ENCODE measurements at places on chromosomes 5 and 9.

DNA sequence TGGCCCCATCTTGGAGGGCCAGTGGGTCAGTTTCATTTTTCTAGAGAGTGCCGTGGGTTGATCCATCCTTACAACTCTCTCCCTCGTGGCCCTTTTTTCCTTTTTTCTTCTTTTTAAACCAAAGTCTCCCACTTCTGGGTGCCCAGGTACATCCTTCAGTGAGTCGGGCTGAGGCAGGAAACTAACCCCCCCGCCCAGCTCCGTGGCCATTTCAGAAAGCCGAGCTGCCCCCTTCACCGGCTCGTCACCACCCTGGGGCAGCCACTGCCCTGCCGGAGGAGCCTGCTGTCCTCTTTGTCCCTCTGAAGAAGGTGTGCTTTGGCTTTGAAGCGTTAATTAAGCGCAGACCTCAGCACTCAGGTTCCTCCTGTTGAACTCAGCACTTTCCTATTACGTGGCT lies 5.2 kb downstream of the CFAP77 start:
- no peak for DNase-seq

DNA sequence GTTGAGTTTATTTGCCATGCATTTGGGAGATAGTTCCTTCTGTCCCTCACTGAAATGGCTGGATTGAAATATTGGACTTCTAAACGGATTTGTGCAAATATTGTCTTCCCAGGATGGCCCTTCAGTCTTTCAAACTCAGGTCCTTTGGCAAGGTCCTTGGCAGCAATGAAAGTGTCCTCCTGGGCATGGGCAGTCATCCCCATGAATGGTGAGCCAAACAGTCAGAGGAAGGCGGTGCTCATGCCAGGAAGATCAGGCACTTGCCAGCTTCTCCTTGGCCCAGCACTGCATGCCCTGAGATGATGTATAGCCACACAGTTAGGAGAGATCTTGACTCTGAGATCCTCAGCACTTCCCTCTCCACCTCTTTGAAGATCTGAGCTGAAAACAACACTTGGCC lies 221.4 kb upstream of the KLF4 start:
- no peak for DNase-seq

DNA sequence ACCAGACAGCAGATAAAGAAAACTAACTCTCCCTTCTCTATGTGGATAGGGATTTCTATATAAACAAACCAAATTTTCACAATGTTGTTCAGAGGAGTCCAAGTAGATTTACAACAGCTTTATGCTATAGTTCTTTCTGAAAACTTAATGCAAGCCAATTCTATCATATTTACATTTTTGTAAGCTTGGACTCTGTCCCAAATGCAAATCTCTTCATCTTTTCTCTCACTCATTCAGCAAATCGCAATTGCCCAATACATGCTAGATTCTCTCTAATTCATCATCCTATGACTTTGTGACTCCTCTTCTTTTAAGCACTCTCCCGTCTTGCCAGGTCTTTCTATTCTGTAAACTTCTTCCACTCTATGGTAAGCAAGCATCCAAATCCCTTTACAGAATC lies 39.1 kb upstream of the UGT3A2 start:
- no peak for DNase-seq

DNA sequence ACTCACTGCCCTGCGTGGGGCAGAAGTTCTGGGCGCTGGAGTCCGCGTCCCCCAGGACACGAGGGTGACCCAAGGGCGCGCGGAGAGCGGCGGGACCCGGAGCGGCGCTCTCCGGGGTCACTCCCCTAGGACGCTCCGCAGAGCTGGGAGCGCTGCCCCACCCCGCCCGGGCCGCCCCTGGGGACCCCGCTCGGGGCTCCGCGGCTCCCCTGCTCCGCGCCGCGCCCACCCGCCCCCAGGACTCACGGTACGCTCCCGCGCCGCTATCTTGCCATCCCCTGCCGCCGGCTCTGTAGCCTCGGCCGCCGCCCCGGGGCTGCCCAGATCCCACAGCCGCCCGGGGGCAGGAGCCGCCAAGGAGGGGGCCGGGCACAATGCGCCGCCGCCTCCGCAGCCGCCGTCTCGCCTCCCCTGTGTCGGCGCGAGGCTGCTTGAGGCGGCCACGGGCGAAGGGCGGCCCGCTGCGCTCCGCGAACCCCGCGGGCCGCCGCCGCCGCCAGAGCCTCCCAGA lies 303 bp downstream of the LIFR start:
- peak; percentile 18 for DNase-seq

GRCh38 chr5:174505621-174506020 lies 218.8 kb upstream of the MSX2 start:
- DNase-seq: no peak

- no peak for DNase-seq
Observed at GRCh38 chr5:61051267-61051666, 106.3 kb downstream of the NDUFAF2 start.

DNA sequence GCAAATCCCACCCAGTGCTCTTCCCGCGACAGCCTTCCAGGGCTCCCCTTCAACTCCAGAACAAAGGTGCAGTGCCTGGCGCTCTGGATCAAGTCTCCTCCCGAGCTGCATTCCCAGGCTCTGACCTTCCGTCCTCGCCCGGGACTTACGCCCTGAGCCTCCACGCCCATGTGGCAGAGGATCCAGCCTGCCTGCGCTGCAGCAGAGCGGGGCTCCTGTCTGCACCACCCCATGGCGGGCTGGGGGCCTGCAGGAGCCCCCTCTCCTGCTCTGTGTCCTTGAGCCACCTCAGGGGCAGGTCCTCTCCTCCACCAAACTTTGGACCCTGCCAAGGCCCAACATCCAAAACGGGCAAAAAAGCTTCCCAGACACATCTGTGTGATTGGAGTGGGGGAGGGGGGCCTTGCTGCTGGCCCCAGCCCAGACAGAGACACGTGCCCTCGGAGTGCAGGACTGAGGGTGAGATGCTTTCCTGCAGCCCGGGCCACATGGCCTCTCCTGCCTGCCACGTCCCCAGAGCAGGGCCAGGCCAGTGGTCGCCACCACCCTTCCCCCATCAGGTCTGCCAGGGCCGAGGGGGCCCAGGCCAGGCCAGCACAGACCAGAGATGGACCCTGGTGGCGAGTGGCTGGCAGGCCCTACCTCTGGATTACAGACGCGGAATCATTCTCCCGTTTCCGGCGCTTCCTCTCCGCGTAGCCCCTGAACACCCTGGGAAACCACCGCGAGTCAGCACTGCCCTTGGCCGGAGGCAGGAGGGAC lies 4.4 kb downstream of the NSMF start:
- DNase-seq: no peak

GRCh38 chr9:114676901-114677300 lies 5.1 kb downstream of the TEX48 start:
- no peak for DNase-seq

DNA sequence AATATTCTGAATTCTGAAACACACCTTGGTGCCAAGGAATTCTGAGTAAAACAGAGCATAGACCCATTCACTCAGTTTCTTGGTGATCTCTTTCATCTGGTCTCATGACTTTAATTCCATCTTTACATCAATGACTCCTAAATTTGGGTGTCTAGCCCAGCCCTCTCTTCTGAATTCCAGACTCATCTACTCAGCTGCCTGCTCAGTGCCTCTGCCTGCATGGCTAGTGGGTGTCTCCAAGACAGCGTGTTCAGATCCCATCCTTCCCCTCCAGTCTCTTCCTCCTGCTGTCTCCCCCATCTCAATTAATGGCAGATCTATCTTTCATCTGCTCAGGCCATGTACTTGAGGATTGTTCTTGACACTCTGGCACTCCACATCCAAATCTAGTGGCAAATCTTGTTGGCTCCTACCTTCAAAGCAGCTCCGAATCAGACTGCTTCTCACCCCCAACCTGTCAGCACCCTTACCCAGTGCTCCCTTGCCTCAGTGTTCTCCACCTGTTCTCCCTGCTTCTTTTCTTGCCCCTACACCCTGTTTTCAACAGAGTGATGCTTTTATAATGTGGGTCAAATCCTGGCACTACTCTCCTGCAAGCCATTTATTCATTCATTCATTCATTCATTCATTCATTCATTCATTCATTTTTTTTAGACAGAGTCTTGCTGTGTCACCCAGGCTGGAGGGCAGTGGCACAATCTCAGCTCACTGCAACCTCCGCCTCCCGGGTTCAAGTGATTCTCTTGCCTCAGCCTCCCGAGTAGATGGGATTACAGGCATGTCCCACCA lies 5.3 kb downstream of the CAVIN4 start:
- no peak for DNase-seq

DNA sequence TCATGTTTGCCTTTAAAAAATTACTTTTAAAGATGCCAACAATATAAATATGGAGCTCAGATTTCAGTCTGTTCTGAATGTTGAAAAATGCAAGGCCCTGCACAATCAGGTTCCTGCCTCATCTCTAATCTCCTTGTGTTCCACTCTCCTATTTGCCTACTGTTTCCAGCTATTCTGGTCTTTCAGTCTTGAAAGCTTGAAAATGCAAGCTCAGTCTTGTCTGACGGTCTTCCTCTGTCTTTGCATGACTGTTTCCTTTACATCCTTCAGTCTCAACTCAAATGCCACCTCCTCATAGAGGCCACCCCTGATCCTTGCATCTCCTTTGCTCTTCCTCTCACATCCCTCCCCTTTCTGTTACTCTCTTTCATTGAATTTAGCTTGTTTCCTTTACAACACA lies 354.9 kb downstream of the KIF4B start:
- no peak for DNase-seq

DNA sequence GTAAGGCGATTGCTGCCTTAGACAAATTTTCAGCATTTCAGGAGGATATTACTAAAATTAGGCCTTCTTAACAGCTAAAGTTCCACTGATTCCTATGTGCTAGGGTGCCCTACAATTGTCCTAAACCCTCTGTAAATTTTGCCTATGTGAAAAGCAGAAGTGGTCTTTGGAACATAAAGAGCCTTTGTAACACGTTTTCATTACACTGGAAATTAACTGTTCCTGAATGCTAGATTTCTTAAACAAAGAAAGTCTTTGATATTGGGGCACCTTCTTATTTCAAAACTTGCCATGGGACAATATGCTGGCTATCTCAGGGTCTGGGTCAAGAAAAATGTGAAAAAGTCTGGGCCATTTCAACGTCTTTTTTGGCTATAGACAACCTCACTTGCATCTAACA lies 60.4 kb upstream of the MOCS2 start:
- DNase-seq: no peak

- no peak for DNase-seq
Observed at GRCh38 chr9:104784098-104784497, 20.2 kb downstream of the NIPSNAP3B start.

DNA sequence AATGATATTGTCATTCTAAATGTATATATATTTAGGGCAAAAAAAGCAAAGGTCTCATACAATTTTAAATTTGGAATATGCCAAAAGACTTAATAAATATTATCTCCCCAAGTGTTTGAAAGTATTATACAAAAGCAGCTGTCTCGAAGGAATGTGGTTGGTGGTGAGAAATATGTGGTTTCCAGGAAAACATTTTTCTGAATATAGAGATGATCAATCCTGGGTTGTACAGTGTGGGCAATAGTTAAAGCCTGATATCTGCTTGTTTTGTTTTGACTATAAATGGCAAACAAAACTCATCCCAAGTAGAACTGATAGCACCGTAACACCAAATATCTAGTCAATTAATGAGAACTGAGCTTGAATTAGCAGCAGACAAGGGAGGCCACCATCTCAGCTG lies 391.8 kb upstream of the CD180 start:
- DNase-seq: no peak

GRCh38 chr9:105281926-105282325 lies 37.5 kb downstream of the SLC44A1 start:
- no peak for DNase-seq

DNA sequence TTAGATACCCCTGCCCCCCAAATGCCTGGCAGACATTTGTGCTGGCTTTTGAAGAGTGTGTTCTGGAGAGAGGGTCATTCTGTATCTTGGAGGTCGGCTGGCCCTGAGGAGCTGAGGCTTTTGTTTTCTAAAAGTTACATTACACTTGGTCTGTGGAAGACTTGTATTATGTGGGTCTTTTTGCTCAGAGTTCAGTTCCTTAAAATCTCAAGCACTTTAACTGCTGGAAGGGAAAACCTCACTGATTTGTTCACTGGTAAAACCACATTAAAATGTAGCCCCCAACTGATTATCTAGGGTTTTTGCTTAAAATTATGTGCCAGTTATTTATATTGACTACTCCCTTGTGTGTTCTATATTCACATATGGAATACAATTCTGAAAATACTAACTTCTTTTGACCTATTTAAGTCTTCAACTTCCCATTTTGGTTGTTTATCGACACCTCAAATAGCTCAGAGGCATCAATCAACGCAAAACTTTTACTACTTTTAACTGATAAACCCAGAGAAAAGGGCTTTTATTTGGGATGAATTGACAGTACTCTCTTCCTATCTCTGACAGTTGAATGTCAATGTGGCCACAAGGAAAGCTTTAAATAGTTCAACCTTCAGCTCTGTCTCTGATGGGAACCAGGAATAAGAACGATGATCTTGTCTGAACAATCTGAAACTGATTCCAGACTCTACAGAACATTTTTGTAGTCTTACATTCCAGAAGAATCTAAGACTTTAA lies 54.0 kb upstream of the MAP3K1 start:
- DNase-seq: no peak

- no peak for DNase-seq
Observed at GRCh38 chr5:151196556-151197290, 27.2 kb downstream of the CCDC69 start.

DNA sequence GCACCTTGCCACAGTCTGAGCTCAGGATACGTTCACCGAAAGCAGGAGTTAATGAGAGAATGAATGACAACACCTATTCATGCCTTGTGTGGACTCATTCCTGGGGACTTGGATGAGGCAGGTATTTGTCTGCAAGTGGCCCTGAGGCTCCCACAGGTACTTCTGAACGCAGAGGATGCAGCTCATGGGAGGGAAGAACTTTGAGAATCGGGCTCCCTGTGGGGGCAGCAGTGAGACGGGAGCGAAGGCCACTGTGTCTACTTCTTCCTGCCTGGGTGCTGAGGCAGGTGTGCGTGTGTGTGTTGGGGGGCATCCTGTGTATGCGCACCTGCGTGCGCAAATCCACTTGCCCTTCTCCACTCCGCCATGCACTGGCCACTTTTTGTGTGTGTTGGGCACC lies 42.2 kb downstream of the PTPN3 start:
- no peak for DNase-seq

- DNase-seq: no peak
Observed at GRCh38 chr5:179120421-179120861, 60.3 kb downstream of the ZNF354C start.

Data from stimulated activated CD4-positive, alpha-beta T cell treated with anti-CD3 and anti-CD28 coated beads, TNF-alpha, amount 100 ng/mL, for 4 hours (primary cell).